ENCODE measurements at places on chromosomes 3 and 15. TPM values are rescaled to one million over a fixed set of nuclear protein-coding genes. Genes with fewer than 3 reads are reported as not detected.

DNA sequence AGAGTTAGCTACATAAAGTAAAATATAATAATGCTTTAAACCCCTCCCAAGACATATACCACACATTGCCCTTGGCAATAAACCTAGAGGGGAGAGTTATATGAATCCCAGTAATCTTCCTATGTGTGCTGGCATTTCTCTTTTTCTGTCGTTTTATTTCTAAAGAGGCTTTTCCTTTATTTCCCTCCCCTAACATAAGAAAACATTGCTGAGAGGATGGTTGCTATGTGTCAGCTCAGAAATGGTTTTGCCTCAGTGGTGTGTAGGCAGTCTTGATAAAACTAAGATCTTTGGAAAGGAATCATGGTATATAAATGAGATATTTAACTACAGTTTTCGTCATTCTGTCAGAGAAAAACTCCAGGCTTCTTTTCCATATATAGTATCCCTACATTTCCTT lies 30.0 kb downstream of the CCDC191 start:
- DNase-seq = no peak

GRCh38 chr3:191068946-191069813 lies 129.9 kb upstream of the OSTN start:
- no peak for DNase-seq

GRCh38 chr3:119205209-119205608 lies 31.8 kb downstream of the UPK1B start:
- DNase-seq = no peak

GRCh38 chr3:20027136-20027535 lies 13.1 kb upstream of the KAT2B start:
- no peak for DNase-seq

- no peak for DNase-seq
These were observed 17.9 kb downstream of the SLC6A11 start for GRCh38 chr3:10833855-10834414.

DNA sequence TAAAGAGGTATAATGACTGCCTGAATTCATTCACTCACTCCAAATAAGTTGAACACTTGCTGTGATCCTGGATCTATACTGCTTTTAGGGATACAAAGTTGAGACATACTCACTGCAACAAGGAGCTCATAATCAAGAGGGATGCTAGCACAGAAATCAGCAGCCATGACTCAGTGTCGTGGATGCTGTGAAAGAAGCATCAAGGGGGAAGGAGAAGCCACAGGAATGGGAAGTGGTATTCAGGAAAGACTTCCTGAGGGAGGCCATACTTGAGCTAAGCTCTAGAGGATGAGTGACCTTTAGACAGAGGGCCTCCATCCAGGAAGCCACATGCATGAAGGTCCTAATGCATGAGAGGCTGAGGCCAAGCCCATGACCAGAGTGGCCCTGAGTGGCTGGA lies 245.7 kb upstream of the RORA start:
- DNase-seq = no peak

DNA sequence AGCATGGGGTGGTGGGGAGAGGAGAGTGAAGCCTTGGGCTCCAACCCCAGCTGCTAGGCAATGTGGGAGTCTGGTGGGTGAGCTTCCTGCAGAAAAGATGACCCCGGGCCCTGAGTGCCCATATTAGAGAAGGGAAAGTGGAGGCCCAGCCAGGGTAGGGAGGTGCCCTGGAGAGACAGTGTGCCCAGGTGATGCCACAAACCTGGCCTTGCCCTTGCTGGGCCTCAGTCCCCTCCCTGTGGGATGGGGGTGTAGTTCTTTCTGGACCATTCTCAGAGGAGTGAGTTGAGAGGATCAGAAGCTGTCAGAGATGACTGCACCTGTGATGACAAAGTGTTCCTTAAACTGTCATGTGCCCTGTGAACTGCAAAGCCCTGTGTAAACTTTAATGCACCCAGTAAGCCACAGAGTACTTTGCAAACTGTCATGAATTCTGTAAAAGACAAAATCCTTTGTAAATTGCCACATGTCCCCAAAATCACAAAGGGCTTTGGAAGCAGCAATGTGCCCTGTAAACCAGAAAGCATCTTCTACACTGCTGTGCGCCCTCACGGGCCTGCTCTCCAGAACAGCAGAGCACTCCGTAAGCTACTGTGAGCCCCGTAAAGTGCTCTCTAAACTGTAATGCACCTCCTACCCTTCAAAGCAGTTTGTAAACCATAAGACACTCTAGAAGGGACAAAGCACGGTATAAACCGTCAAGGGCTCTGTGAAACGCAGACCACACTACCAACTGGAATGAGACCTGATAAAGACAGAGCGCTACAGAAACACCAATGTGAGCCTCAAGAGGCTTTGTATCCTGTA lies 51.3 kb upstream of the FGD5 start:
- DNase-seq = no peak

DNA sequence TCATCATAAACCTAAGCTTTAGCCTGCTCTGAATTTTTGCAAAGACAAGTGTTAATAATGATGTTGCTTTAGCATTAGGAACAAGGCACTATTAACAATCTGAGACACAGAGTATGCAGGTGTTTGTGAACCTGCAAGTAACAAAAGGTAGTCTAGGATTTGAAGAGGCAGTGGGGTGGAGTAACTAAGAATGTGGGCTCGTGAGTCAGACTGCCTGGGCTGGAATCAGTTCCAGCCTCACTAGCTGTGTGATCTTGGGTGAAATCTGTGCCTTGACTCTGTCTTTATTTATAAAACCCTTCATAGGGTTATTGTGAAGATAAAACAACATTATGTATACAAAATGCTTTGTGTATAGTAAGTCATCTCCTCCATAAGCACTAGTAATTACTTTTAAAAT lies 610.6 kb upstream of the CFAP20DC start:
- peak; percentile 16 for DNase-seq

GRCh38 chr3:76552653-76553052 lies 487.2 kb upstream of the ROBO2 start:
- no peak for DNase-seq

DNA sequence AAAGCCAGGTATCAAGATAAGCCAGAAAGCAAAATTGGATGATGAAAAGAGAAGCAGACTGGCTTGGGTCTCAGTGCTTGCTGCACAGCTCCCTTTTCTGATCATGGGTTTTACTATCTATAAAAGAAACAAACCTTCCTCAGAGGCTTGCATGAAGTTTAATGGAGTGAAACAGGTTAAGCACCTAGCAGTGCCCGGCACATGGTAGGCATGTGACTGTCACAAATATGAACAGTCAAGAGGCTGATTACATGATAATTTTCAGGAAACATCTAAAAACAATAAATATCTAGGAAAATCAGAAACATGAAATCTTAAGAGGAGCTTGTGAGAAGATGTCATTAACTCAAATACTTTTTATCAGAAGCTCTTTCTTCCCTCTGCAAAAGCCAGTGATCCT lies 519.2 kb downstream of the EPHB1 start:
- no peak for DNase-seq

- no peak for DNase-seq
These were observed 177.5 kb downstream of the SUCNR1 start for GRCh38 chr3:152050903-152051302.

DNA sequence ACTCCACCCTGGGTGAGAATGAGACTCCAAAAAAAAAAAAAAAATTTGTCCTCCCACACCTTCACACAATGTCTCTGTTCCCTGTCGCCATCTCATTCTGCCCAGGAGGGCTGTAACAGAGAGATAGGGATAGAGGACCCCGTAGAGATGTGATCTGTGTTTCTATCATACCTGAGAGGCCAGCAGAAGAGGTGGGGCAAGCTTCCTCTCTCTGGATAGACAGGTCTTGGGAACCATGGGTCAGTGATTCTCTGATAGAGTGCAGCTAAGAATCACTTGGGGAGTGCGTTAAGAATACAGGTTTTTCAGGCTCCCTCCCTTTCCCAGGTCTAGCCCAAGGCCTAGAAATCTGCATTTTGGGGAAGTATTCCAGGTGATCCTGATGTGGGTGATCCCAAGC lies 8.3 kb downstream of the CA12 start:
- DNase-seq = no peak

GRCh38 chr15:49270541-49271421 lies 100.7 kb downstream of the GALK2 start:
- no peak for DNase-seq

DNA sequence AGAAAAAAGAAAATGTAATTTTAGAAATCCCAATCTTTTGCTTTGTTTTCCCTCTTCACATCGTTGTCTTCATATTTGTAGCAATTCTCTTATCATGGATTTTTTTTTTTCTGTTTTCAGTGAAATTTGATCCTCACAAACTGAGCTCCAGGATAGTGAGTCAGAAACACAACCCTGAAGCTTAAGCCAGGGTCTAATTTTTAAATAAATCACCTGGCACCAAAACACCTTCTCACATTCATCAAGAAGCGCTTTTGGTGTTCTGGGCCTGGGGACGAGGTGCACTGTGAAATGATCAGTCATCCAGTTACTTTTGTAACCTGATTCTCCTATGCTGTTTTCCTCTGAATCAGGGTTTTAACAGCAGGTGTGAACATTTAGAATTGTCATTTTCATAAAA lies 87.7 kb downstream of the REC114 start:
- no peak for DNase-seq

- no peak for DNase-seq
These were observed 50.4 kb upstream of the HACD2 start for GRCh38 chr3:123635217-123635616.

- peak; percentile 83 for DNase-seq
These were observed 9.9 kb upstream of the LEKR1 start for GRCh38 chr3:156816091-156816793.

DNA sequence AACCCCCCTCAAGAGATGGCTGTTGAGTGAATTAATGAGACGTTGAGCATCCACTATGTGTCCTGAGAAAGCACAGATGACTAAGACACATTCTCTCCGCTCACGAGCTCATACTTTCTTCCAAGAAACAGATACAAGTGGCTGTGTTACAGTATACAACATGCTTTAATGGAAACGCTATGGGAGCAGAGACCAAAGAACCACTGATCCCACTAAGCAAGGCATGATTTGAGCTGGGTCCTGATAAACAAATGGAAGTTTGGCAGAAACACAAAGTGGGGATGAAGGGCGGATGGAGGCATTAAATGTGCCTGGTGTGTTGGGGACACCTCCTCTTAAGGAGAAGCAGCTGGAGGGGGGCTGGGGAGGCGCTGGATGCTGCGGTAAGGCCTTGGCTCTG lies 129.4 kb downstream of the UACA start:
- DNase-seq = no peak

GRCh38 chr3:99319961-99320360 lies 318.4 kb upstream of the COL8A1 start:
- DNase-seq = no peak

DNA sequence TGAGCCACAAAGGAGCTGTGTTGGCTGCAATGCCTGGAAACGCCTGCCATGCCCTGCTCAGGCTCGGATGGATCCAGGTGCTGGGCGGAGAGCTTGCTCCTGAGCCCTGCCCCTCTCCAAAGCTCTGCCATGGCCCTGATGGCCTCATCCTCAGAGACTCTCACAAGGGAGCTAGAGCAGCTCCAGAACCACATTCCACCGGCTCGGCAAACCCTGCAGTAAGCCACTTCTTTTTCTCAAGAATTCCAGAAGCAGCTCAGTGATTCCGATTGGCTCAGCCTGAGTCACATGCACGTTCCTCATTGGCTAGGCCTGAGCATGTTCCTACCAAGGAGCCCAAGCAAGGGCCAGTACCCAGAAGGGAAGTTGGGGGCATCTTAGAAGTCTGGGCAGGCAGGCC lies 24.8 kb downstream of the TPRA1 start:
- no peak for DNase-seq

- no peak for DNase-seq
These were observed 52.3 kb downstream of the WNT5A start for GRCh38 chr3:55434789-55435188.

DNA sequence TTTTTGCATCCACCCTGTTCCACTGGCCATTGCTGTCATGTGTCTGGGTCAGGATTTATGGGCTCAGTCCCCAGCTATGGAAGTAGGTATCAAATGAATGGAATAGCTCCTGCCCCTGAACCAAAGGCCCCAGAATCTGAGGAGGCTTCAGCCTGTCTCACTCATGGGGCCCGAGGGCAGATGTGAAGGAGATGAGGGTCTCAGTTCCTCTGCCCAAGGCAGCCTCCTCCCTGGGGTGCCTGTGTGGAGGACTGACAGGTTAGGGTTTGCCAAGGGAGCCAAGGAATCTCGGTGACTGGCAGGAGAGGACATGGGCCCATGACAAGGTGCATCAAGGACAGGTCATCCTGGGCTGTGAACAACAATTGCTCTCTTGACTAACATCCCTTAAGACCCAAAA lies 70.4 kb downstream of the CPN2 start:
- DNase-seq = no peak

- DNase-seq = no peak
These were observed 25.2 kb upstream of the FNDC3B start for GRCh38 chr3:172014145-172014544.

GRCh38 chr3:194270627-194271459 lies 80.3 kb downstream of the CPN2 start:
- DNase-seq = peak; percentile 64

DNA sequence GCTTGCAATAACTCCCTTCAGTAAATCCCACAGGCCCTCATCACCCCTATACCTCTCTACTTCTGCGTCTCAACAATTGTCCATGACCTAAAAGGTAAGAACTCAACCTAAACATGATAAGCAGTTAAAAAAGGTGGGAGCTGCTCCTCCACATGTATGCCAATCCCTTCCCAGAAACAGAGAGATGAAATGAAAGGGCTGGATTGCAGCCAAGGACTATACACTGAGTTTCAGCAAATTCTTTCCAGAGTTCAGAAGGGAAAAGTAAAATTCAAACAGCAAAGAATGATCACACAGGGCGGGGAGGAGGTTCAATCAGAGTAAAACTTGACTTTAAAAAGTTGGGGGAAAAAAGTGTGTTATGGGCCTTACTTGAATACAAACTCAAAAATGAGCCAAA lies 27.5 kb downstream of the PLOD2 start:
- DNase-seq = no peak

- no peak for DNase-seq
These were observed 583.9 kb downstream of the MCTP2 start for GRCh38 chr15:94815110-94815731.

PCSK6 gene
- 40.5 TPM for total RNA-seq

NFKBIZ gene
- total RNA-seq = 182 TPM

ZDHHC19 gene
- not detected for total RNA-seq

ARGFX gene
- not detected for total RNA-seq

NPRL2 gene
- 22.3 TPM for total RNA-seq

LRRK1 gene
- total RNA-seq = 2.1 TPM

FSIP1 gene
- total RNA-seq = 0.60 TPM

CHRNA3 gene
- 2.3 TPM for total RNA-seq

All from hepatocyte (in vitro differentiated cells).